Mammary epithelial cell (primary cell): ENCODE measurements at places on chromosomes 6 and 20. TPM values are rescaled to one million over a fixed set of nuclear protein-coding genes. Genes with fewer than 3 reads are reported as not detected.
A peak's percentile ranks its signal among the peaks of the same experiment; 100 is the strongest.

DNA sequence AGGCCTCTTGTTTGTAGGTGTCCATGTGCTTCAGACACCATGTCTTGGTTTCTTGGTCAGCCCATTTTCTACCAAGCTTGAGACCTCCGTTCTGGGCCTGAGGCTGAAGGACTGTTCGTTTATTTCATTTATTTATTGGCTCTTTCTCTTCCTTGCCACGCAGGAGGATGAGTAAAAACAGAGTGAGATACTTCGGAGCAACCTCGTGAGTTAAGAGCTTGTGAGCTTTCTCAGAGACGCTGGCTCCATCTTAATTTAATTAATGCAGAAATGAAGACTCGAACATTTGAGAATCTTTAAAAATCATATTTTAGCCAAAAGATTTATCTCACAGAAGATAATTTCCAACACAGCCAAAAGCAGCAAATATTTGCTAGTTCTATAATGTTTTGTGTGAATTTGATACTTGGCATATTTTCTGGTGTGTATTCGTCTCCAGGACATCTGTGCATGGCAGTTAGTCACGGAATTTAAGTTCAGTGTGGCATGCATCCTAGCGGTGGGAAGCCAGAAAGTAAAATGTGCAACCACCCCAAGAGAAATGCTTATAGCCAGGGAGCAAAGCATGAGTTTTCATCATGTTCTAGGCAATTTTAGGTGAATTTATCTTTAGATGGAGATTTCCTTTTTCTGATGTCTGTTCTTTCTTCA, 76.0 kb downstream of the THBS2 start:
- DNase-seq: no peak

GRCh38 chr20:49747707-49748524, 34.2 kb upstream of the B4GALT5 start:
- DNase-seq: no peak

The NRSN1 gene
- total RNA-seq: not detected in 2 replicates

DNA sequence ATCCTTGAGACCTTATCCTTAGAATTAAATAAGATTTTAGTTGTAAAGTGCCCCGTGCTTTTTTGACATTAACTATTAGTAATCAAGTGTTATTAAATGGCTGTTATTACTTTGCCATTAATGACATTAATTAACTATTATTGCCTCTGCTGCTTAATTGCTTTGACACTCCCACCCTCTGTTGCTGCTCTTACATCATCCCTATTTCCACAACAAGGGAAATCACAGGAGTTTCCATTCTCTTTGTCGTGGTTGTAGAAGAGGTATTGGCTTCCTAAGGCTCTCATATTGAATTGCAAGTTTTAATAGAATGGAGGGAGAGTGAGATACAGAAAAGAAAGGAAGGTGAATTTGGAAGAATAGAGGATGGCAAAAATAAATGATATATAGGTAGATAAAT, 545.8 kb downstream of the MMUT start:
- no peak for DNase-seq

- no peak for DNase-seq
Observed at GRCh38 chr6:53125276-53125675, 23.4 kb downstream of the GCM1 start.

DNA sequence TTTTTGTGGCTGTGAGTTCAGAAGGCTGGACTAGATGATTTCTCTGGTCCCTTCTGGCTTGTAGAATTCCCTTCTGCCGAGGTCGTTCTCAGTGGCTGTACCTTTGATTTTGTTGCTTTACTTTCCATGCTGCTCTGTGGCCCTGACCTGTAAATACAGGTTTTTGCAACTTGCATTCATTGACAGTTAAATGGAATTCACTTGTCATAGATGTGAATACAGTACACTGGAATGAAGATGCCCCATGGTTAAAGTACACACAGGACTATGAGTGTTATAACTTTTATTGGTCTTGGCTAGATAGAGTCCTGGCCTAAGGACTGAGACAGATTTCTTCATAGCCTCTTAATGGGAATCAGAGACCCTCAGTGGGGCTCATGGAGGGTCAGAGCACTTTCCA, 12.9 kb upstream of the EFCAB8 start:
- peak; percentile 9 for DNase-seq

DNA sequence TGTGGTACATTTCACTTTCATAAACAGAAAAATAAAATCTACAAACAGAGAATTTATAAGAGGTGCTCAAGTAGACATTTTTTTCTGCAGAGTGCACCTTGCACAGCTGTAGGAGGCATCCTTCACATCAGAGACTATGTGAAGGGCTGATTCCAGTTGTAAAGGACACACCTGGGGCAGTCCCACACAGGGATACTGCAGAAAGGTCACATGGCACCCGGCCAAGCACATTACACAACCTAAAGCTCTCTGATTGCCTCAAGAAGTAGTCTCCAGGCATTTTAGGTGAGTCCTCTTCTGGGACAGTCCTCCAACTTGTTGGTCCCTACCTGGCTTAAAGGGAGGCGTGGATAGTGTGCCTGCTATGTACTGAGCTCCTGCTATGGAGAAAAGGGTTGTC, 502.9 kb upstream of the NOX3 start:
- no peak for DNase-seq

The MAP7 gene
- total RNA-seq: 38.2 TPM

- no peak for DNase-seq
Observed at GRCh38 chr20:38144974-38145728, 19.9 kb downstream of the TGM2 start.
